Astrocyte of the cerebellum (primary cell): ENCODE measurements at places on chromosomes 1 and 21.
A peak's percentile ranks its signal among the peaks of the same experiment; 100 is the strongest.

DNA sequence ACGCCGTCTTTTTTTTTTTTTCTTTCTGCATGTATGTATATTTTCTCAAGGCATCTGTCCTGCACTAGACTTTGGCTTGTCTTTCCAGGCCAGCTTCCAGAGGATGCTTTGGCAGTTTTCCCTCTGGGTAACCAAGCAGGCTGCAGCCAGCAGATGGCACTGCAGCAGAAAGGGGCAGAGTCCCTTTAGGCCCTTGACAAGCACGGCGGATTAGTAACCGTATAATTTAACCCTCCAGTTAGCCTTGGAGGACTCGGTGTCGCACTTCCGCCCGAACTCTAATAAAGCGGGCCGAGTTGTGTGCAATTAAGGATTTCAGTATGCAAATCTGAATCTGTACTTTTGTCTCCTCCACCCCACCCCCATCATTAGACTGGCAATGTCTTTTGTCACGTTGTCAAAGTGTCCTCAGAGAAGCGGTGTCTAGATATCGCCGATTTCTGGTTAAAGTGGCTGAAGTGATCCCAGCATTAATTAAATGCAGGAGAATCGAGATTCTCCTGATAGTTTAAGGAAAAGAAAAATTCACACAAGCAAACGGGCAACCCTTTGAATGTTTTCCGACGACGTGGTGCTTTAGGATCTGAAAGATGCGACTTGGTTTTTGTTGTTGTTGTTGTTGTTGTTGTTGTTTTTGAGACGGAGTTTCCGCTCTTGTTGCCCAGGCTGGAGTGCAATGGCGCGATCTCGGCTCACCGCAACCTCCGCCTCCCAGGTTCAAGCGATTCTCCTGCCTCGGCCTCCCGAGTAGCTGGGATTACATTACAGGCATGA is 1.1 kb upstream of the TMEM167B start:
- DNase-seq = no peak

GRCh38 chr21:15333951-15334350 is 269.2 kb upstream of the NRIP1 start:
- no peak for DNase-seq

DNA sequence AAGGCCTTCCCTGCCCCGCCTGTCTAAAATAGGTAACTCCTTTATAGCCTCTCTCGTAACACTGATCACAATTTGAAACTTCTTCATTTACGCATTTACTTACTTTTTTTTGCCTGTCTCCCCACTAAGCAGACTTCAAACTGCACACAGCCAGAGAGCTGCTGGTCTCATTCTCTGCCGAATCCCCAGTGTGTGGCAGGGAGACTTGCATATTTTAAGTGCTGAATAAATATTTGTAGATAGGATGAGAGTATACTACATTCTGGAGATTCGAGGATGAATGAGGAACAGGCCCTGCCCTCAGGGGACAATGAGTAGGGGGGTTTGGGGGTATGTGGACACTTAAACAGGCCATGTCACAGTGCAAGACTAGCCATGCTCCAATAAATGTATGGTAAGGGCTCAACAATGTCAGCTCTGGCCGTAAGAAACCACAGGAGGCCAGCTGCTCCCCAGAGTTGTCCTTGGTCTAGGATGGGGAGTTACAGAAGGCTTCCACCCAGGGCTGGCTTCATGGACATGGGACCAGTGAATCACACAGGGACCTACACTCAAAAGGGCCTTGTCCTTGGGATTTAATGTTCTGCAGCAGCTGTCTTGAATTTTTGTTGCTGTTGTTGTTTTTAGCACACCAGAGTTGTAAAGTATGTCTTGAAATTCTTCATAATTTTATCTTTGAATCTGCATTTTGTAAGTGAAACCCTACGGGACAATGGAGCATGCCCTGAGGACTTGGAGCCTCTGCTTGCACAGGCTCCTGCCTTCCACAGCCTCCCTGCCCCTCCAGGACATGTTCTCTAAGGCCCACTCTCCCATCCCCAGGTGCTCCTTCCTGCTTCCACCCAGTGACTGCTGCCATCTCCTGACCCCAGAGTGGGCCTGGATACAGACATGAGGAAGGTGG is 8.5 kb downstream of the DIO1 start:
- no peak for DNase-seq

- no peak for DNase-seq
Observed at GRCh38 chr1:230050973-230051735, 15.9 kb upstream of the GALNT2 start.

DNA sequence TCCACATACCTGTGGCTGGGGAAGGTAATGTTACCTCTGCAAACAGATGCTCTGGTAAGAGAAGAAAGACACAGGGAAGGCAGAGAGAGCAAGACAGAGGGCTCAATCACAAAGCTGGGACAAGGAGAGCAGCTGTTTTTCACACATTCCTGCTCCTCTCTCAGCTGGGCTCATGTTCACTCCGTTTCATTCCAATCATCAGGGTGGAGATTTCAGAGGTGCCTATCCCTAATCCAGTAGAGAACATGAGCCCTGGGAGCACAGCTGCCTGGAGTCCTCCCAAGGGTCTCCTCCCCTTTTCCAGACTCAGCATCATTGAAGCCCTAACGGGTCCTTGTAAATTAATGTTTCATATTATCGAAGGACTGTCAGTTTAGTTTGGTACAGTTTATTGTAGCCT is 19.4 kb downstream of the GADD45A start:
- no peak for DNase-seq

- no peak for DNase-seq
Observed at GRCh38 chr1:206463137-206463536, 7.1 kb upstream of the IKBKE start.

GRCh38 chr21:29304597-29304996 is 5.9 kb downstream of the BACH1 start:
- DNase-seq = no peak

DNA sequence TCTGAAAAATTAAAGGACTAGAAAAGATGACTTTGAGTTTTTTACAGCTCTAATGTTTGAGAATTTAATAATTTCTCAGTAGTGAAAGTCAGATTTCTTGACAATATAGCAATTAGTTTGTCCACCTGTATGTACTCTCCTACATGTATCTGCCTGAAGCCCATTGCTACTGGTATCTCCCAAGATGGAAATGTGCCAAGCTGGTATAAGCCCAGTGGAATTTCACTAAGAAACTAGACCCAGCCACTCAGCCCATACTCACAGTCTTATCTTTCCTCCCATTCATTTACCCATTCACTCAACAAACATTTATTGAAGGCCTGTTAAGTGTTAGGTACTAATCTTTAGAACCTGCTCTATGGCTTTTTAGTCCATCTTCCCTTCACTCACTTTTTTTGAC is 21.6 kb upstream of the TRIM45 start:
- DNase-seq = no peak

GRCh38 chr1:173867141-173867752 is 542 bp downstream of the GAS5 start:
- no peak for DNase-seq

- no peak for DNase-seq
Observed at GRCh38 chr1:70979881-70980280, 67.7 kb downstream of the PTGER3 start.

- no peak for DNase-seq
Observed at GRCh38 chr1:234476172-234476571, 2.8 kb downstream of the TARBP1 start.

DNA sequence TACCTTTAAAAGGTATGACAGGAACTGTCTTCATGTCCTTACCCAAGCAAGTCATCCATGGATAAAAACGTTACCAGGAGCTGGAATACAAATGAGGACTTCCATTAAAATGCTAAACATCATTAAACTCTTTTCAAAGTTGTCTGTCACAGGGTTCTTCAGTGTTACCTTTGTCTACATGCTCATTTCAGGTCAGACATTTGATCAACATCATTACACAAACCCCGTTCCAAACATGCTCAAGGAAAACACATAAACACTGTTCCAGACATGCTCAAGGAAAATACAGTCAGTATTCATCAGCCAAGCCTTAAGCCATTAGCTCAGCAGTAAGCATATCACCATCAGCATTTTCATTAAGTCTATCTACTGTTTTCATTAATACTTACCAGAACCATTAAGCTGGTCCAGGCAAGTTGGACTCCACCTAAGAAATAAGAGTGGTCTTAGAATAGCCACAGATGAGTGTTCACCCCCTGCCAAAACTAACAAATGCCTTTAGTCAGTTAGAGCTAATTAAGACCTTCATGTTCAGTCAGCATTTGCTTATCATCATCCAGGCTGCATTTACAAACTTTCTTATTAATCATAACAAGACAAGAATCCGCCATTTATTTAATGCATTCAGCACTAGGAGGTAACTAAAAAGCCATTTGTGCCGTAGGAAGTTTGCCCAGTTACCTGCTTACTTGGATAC is 2.2 kb downstream of the GAS5 start:
- no peak for DNase-seq

DNA sequence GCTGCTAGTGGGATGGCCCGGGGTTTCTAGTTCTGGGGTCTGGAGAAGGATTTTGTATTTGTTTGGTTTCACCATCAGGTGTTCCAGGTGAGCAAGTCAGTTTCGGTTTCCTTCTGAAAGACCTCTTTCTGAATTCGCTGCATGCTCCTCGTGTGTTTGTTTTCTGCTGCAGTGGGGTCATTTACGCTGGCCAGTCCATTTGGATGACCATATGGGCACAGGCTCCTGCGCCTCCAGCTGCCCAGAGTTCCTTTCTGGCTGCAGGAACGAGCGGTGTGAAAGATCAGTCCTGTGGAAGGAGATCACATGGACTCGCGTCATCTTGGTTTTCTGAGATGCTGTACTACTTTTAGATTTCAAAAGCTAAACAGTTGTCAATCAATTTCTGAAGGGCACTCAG is 83.7 kb upstream of the GCLM start:
- no peak for DNase-seq

GRCh38 chr1:56578138-56578962 is 1.0 kb downstream of the PLPP3 start:
- DNase-seq = no peak

- DNase-seq = no peak
Observed at GRCh38 chr1:61131716-61132115, 49.4 kb downstream of the NFIA start.

GRCh38 chr1:197598935-197599334 is 176.3 kb downstream of the DENND1B start:
- DNase-seq = no peak

- DNase-seq = no peak
Observed at GRCh38 chr1:99490031-99490430, 155.9 kb upstream of the PALMD start.

DNA sequence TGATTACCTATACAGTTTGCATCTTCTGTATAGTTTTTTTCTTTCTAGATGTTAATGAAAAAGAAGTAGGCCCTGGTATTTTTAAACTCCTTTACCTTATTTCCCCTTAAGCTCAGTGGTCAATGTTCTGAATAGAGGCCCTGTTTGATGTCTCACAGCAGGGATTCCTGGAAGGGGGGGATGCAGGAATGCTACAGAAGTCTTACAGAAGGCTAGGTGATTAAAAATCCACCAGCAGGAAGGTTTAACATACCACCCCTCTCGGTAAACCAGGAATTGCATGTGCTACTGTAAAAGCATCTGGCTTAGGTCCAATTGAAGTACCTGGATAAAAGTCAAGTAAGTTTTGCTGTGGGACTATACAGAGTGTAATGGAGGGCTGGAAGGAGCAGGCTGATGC is 78.3 kb downstream of the NOS1AP start:
- peak; percentile 38 for DNase-seq

DNA sequence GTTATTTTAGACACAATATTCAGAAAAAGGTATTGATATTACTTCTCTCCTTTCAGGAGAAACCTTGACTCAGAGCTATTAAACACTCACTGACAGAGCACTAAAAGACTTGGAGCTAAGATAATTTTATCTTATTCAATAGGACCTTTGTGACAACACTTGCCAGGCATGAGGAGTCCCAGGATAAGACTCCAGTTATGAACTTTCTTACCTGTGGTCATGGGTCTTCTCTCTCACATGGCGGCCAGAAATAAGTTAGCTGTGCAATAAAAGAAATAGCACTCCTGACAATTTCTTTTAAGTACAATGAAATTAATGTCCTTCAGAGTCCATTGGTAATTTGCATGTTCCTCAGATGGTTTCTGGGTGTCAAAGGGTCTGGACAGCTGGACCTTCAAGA is 382.1 kb downstream of the BRINP3 start:
- DNase-seq = no peak

DNA sequence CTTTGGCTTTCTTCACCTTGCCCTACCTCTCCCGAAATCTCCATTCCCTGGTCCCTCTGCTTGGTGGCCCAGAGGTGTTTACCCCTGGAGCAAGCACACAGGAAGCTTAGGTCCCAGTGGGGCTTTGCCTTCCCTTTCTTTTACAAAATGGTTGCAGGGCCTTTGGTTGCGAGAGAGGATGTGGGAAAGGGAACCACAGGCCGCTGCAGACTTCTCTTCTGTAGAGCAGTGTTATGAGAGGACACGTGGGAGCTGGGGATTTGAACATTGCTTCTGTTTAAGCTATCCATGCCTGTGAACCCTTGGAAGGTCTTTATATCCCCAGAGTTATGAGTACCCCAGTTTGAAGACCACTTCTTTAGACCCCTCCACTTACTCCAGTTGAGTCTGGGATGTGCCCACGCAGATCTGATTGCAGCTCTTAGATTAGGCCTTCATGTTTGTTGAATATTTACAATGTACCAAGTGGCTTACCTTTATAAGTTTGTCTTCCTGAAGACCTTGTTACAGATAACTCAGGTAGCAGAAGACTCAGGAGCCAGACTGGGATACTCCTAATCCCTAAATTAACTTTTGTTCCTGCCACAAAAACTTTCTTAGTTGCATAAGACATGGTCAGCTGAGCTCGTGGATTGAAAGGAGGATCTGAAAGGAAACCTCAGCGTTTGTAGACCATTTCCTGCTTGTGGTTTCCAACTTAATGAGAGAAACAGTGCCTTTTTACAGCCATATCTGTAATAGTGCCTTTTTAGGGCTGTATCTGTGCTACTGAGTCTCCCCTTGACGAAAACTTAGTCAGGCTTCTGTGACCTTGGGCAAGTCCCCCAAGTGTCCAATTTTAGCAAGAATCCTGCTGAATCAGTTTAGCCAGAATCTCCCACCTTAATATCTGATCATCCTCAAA is 21.9 kb upstream of the IVNS1ABP start:
- DNase-seq = peak; percentile 55

GRCh38 chr1:43952731-43953346 is 6.1 kb downstream of the IPO13 start:
- DNase-seq = no peak

- DNase-seq = peak; percentile 27
Observed at GRCh38 chr1:232627645-232628334, 2.1 kb downstream of the SIPA1L2 start.

DNA sequence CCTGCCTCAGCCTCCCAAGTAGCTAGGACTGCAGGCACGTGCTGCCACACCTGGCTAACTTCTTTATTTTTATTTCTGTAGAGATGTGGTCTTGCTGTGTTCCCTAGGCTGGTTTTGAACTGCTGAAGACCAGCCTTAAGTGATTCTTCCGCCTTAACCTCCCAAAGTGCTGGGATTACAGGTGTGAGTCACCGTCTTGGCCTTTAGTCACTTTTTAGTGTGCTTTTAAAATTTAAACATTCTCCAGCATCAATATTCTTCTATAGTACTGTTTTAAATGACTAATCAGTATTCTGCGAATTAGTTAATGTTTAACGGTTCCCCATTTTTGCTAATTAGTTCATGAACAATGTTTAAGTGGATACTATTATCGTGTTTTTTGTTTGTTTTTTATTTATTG is 60.6 kb downstream of the DYRK1A start:
- DNase-seq = no peak
